ENCODE measurements at places on chromosomes 4 and X.

GRCh38 chr4:68570122-68570507 is 6.0 kb downstream of the UGT2B17 start:
- no peak for DNase-seq

GRCh38 chrX:124378643-124379042 is 32.3 kb downstream of the SH2D1A start:
- no peak for DNase-seq

- DNase-seq, result no peak
Observed at GRCh38 chr4:146833530-146833929, 112.1 kb downstream of the TTC29 start.

DNA sequence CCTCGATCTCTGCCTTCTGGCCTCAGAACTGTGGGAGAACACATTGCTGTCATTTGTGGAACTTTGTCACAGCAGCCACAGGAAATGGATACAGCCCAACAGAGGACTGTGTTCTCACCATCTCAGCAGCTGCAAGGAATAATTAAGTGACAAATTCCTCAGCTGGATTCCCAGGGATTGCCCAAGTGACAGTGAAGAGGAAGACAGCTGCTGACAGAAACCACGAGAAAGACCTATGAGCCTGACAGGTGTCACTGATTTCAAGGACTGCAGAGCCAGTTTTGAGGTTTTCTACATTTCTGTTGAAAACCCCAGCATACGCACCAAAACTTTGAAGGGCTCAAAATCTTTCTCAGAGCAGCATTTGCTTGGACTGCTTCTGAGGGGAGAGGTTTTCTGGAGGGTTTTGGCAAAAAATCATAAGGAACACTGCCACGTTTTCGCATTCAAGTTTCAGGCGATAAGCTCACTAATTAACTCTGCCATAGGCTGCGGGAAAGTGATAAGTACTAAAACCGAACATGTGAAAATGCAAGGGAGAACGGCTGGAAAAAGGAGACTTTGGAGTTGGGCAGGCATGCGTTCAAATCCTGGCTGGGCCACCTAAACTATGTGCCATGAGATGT is 88.8 kb downstream of the DRD5 start:
- DNase-seq, result no peak

- DNase-seq, result no peak
Observed at GRCh38 chr4:113053883-113054282, 4.4 kb downstream of the ANK2 start.

DNA sequence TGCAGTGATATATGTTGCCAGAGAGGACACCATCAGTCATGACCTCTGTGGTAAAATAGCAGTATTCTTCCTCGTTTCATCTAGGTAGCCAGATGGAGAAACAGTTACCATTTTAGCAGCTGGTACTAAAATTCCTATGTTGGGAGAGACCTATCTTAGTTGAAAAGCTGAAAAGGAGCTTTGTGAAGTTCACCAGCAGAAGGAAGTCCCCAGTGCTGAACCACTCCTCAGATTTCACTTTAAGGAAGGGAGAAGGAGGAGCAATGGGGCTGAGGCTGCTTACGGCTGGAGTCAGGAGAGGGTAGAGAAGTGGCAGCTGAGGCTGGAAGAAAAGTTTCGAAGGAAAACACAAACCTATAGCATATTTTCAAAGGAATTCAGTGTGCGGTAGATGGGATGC is 103.7 kb downstream of the ATXN3L start:
- DNase-seq, result no peak

DNA sequence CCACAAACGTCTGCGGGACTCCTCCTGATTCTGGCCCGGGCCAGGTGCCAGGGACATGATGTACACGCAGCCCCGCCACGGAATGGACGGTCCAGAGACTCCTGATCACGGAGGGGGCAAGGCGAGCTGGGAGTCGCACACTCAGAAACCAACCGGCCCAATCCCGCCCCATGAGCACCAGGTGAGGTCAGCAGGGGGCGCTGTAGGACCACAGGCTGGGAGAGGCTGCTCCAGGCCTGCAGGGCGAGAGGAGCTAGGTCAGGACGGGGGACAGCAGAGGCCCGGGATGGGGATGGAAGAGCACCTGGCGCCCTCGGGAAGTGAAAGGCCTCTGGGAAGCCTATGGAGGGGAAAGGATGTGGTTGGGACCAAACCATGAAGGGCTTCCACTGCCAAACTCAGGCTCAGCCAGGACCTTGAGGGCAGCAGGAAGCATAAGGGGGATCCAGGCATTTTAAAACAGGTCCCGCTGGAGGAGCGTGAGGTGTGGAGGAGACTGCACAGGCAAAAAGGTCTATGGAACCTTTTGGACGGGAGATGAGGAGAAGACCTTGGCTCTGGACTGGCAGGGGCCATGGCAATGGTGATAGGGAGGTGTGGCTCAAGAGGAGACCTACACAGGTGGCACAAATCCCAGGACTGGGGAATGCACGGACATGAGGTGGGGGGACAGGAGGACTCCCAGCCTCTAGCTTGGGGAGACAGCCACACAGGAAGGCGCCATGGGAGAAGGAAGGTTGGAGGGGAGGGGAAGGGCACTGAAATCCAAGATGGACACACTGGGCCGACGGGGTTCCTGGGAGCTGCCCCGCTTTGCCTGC is 79.2 kb downstream of the MTMR1 start:
- peak; percentile 37 for DNase-seq

- DNase-seq, result no peak
Observed at GRCh38 chr4:169152899-169153298, 117.9 kb downstream of the SH3RF1 start.

GRCh38 chr4:176256921-176257320 is 12.1 kb downstream of the ASB5 start:
- DNase-seq, result no peak

DNA sequence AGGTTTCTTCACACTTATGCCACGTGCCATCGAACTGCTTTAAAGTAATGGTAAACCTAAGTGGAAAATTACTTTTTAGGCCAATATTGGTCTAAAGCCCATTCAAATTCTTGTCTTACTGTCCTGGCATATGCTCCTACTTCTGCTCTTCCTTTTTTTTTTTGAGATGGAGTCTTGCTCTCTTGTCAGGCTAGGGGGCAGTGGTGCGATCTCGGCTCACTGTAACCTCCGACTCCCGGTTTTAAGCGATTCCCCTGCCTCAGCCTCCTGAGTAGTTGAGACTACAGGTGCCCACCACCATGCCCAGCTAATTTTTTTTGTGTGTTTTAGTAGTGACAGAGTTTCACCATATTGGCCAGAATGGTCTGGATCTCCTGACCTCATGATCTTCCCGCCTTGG is 129.0 kb upstream of the TECRL start:
- DNase-seq, result no peak

DNA sequence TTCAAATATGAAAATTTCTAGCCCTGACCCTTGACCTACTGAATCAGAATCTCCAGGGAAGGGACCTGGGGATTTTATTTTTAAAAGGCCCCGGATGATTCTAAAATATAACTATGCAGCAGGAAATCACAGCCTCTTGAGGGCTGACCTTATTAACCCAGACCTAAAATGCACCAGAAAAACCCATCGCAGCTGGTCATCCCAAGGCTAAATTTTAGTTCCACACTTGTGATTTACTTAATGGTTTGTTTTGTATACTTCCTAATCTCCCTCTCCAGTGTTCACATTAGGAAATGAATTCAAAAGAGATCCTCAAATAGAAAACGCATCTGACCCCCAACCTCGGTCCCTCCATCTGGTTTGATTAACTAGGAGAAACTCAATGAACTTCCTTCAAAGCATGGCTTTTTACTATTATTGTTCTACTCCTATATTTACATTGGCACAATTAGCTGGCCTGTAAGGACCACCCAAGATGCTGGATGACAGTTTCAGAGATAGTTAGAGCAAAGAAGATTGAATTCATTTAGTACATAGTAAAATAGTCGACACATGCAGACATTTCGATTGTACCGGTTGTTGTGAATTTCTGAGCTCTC is 147.8 kb upstream of the MED14 start:
- DNase-seq, result no peak

DNA sequence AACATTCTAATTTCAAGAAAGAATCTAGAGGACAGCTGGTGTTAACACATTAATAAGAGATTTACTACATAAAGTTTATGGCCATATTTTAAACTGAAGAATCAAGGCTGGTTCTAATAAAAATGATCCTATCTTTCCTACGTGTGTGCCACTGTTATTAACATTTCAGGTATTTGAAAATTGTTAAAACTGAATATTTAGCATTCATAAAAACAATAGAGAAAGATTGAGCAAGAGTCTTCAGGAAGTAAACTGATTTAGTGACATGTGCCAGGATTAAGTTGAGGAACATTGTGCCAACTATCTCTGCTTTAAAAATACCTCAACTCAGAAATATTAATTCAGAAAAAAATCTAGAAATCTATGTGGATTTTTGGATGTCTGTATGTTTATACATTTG is 810.1 kb downstream of the FAT4 start:
- no peak for DNase-seq

DNA sequence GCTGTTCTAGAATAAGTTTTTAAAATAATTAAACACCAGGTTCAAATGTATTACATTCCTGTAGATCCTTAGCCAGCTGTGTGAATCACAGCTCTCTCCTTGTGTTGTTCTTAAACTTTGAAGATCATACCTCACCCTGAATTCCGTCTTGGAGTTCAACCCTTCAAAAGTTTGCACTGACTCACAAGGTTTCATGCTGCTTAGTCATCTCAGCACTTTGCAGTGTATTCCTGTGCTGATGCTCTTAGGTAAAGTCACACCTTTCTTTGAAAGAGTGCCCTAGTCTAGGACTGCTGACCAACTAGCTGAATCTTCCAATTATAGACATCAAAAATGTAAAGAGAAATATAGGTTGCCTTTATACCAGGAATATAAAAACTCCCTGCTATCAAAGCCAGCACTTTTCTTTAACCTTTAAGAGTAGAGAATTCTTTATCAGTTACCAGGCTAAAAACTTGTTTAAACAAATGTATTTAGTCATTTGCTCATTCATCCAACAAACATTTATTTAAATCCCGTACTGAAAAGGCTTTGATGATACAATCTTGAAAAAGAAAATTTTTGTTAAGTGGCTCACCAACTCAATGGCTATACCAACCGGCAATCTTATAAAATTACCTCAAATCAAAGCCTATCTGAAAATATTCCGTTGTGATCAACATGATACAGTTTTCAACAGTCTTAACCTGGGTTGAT is 169.7 kb downstream of the RAP1GDS1 start:
- peak; percentile 87 for DNase-seq

DNA sequence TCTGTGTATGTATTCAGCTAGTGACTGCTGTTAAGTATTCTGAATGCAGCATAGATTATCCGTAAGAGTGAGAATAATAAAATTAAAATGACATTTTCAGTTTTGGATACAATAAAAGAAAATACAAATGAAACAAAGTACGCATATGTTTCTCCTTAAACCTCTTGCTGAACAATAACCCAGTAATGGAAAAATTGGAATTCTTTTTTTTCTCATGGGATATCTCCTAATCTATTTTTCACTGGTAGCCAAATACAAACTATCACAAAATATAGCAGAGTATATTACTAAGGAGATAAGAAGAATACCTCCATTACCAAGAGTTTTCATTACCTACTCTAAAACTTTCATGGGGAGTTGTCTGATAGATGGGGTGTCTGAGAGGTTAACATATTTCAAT is 6.0 kb downstream of the RAB28 start:
- DNase-seq, result no peak

DNA sequence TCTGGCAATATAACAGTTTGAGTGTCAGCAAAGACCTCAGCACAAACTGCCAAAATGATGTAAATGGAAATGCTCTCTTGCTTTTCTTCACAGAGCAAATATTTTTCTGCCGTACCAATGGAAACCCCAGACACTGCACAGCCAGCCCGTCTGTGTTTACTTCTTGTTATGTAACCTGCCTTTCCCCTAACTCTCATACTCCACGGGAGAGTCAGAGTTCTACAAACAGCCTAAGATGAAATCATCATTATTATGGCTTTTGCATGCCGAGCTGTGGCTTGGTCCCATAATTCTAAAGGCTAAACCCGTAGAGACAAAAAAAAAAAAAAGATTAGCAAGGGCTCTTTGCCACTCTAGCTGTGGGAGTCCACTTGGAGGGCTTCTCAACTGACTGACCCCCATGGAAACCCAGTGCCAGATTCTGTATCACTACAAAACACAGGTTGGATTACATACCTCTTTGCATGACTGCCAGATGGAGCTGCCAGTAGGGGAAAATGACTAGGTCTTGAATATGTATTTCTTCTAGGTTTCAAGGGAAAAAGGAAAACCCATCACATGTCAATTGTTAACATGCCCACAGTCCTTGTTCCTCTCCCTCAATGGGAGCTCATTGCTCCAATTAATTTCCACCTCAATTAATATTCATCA is 197.2 kb upstream of the CNKSR2 start:
- DNase-seq, result no peak

- no peak for DNase-seq
Observed at GRCh38 chr4:185334326-185334725, 61.4 kb downstream of the LRP2BP start.

GRCh38 chr4:3239303-3239702 is 9.7 kb upstream of the MSANTD1 start:
- no peak for DNase-seq

GRCh38 chr4:175622887-175623286 is 189.2 kb downstream of the GPM6A start:
- DNase-seq, result no peak

DNA sequence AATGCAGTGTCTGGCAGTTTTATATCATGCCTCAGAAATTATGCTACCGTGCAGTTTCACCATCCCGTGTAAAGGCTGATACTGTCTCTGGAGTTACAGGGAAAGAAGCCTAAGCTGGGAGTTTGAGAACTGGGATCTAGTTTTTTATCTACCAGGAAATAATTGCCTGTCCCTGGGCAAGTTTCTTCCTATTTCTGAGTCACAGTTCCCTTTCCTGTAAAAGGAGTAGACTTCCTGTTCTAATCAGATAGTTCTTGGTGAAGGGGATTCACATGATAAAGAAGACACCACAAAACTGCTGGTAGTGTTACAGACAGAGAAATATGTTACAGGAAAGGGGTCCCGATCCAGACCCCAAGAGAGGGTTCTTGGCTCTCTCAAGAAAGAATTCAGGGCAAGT is 17.1 kb downstream of the HERC3 start:
- no peak for DNase-seq

- DNase-seq, result no peak
Observed at GRCh38 chr4:4327652-4328121, 37.6 kb downstream of the ZBTB49 start.

DNA sequence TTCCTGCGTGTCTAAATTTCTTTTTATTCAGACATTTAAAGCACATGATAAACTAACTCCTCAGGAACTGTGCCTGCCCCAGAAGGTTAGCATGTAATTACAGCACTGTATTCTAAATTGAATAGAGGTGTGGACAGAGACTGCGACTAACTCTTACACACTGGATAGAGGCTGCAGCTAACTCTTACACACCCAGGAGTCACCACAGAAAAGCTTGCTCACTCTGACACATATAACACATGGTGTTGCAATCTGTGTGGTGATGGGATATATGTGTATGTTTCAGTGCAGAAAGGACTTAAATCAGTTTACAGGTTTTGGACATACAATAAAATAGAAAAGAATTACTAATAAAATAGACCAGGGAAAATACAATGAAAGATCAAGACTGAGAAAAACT is 41.5 kb downstream of the SMAD1 start:
- peak; percentile 52 for DNase-seq

DNA sequence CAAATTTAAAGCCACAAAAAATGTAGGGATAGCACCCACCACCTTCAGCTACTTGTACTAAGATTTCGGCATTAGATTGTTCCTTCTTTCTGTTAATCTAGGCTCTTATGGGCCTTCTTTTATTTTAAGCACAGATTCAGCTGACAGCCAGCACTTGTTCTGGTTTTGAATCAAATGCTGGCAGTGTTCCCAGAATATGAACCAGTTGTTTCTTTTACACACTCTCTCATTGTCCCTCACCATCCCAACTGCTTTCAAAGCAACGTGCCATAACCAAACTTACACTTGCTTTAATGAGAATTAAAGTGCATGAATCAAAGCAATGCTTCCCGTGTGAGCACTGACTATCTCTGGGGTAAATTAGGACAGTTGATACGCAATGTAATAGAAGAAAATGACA is 744.5 kb upstream of the FAM241A start:
- no peak for DNase-seq

Measured in HCEC 1CT (cell line).